ENCODE measurements at places on chromosomes 6 and 20. TPM values are rescaled to one million over a fixed set of nuclear protein-coding genes. Genes with fewer than 3 reads are reported as not detected.

Gene COL9A3
- polyA plus RNA-seq, result 1.3 TPM

Gene RSPH4A
- polyA plus RNA-seq, result 0.30 TPM

Gene FAM83C
- polyA plus RNA-seq, result not detected

Gene WFDC5
- 0.11 TPM for polyA plus RNA-seq

Measured in SK-N-SH (cell line).